ENCODE measurements at places on chromosomes 16 and 17. TPM values are rescaled to one million over a fixed set of nuclear protein-coding genes. Genes with fewer than 3 reads are reported as not detected.

Gene ATP1B2
- under 0.01 TPM for total RNA-seq

Gene CX3CL1
- 7.7 TPM for total RNA-seq

Gene C16orf89
- 1.4 TPM for total RNA-seq

Gene KRTAP1-5
- total RNA-seq: not detected

Gene LUC7L
- total RNA-seq: 31.8 TPM

Gene ST6GALNAC2
- total RNA-seq: 5.7 TPM

Measured in aortic smooth muscle cell (primary cell).